Ureter (tissue), 1 donor: ENCODE measurements at places on chromosomes 2 and 18.
A peak's percentile ranks its signal among the peaks of the same experiment; 100 is the strongest.

DNA sequence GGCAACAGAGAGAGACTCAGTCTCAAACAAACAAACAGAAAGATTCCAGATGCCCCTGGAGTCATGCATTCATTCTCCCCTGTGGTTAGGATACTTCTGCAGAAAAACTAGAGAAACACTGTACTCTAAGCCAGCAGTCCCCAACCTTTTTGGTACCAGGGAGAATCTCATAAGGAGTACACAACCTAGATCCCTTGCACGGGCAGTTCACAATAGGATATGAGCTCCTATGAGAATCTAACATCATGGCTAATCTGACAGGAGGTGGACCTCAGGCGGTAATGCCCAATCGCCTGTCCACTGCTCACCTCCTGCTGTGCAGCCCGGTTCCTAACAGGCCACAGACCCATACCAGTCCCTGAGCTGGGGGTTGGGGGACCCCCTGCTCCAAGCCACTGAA, 18.3 kb downstream of the PSME4 start:
- no peak for DNase-seq

- no peak for DNase-seq
Measured at GRCh38 chr18:52046842-52047241, 293.2 kb upstream of the DCC start.

GRCh38 chr2:144785253-144785652, 265.3 kb upstream of the ZEB2 start:
- no peak for DNase-seq

DNA sequence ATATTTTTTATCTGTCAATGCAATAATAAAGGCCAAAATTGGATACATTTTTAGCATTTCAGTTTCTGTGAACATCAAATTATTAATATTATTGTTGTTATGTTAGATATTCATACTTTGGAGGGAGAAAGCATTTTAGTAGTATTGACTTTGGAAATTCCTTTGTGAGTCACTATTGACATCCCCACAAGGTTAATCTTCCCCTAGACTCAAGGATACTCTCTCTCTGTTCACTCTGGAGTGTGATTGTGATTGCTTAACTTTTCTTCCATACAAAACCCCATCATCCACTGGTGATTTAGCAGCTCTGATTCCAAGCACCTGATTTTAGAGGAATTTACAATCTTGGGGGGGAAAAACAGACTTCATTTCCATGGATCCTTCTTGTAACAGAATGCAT, 352.0 kb downstream of the THSD7B start:
- DNase-seq = no peak

DNA sequence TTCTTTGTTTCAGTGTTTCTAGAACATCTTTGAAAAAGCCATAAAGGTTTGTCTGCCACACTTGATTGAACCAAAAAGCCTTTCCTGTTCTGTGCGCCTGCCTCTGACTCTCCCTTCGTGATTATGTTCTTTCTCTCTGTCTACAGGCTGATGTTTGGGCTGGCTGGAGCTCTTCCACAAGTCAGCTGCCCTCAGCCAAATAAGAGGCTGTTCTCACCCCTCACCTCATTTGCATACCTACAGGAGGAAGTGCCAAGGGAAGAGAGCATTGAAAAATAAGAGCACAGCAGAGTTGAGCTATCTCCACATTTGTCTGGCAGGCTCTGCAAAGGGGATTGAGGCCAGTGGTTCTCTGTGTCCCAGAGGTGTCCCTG, 15.8 kb downstream of the INPP5D start:
- DNase-seq = peak; percentile 39

DNA sequence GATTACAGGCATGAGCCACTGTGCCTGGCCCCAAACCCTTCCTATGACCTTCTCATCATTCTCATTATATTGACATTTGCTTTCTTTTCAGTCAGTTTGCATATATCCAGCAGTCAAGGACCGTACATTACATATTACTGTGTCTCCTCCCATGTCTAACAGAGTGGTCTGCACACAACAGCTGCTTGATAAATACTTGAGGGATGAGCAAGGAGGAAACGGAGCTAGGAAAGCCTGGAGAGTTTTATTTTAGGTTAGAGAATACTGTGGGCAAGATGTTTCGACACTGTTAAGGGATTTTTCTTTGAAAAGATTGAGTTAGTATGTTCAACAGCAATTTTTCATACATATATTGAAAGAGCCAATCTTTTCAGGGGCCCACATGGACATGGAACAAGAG, 76.2 kb upstream of the CHRNA1 start:
- no peak for DNase-seq

DNA sequence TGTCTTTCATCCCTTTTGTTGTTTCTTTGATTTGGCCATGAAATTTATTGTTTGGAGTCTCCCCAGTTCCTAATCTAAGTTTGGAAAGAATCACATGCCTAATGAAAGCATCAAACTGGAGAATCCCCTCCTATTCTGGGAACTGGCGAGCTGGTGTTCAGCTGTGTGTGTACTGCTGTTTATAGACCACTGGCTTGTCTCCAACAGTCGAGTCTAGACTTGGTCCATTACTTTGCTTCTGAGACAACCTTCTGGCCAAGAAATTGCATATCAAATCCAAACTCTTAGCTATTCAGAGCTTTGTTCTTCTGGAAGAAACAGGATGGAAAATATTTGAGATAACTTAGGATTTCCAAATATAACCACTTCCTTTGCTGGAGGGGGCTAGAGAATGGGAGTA, 111.5 kb upstream of the THSD7B start:
- DNase-seq = peak; percentile 62

- DNase-seq = no peak
Measured at GRCh38 chr2:172472446-172473033, 45.2 kb downstream of the ITGA6 start.

GRCh38 chr2:132651115-132652045, 18.6 kb downstream of the LYPD1 start:
- DNase-seq = no peak

- DNase-seq = no peak
Measured at GRCh38 chr2:97906307-97906706, 89.4 kb downstream of the TMEM131 start.

DNA sequence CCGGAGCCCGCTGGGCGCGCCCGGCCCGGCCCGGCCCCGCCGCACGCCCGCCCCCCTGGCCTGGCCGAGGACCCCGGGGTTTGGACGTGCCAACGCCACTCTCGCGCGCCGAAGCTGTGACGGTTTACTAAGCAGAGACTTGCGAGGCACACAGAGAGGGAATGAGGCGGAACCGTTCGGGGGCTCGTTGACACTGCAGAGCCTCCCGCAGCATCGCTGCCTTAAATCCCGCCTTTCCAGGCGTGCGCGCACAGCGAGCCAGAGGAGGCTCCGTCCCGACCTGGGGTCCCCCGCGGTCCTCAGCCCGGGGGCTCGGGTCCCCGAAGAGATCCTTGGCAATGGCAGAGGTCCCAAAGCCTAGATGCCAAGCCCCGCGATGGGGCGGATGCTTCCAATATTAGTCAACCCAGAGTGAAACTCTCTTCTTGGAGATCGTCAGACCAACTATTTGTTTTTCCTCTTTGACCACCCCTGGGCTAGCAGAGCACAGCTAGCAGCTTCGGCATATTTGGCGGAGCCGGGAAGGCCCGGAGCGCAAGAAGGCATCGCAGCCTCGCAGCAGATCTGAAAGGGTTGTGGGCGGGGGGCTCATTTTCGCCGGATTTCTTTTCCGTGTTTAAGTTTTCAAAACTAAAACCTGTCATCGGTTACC, at the start of gene ZNF385B:
ZNF385B (minus strand) TSS at position 197 of the 652 bp plus-strand sequence.
- no peak for DNase-seq

- DNase-seq = no peak
Measured at GRCh38 chr2:45470531-45470930, 140.5 kb downstream of the SRBD1 start.

DNA sequence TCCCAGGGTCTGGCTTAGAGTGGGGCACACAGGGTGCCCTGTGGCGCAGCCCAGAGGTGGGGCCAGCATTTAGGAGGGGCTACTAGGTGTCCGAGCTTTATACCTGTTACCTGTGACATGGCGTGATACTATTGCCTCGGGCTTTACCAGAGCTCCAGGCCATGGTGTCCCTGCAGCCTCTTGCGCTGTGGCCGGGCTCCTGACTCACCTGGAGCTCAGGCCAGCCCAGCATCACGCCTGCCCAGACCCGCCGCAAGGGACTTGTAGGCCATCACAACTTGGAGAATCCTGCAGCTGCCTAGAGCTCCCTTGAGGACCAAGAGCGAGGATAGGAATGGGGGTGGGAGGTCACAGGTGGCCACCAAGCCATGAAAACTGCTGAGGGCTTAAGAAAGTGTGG, 8.0 kb downstream of the INHBB start:
- no peak for DNase-seq

GRCh38 chr18:44036501-44036900, 644.2 kb upstream of the SETBP1 start:
- no peak for DNase-seq

DNA sequence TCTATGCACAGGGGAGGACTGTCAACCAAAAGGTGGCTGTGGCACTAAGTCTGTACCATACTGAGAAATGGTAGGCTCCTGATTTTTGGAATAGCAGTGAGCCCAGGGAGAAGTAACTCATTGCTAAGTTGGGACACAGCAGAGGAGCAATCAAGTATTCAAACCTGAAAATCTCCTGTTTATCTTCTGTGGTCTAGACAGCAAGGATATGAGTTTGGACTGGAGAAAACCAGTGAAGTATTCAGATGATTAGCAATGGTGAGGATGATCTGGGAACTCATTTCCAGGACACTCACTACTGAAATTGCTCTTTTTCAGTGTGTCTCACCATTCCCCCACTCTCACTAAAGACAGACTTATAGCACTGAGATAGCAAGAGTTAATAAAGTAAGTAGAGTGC, 112.0 kb downstream of the GULP1 start:
- DNase-seq = no peak

GRCh38 chr2:81644189-81644588, 1339.6 kb upstream of the LRRTM1 start:
- no peak for DNase-seq

GRCh38 chr2:167862296-167862695, 385.1 kb downstream of the STK39 start:
- DNase-seq = no peak

GRCh38 chr2:226366920-226367319, 432.7 kb downstream of the IRS1 start:
- DNase-seq = no peak
